OCI-LY7 (cell line): ENCODE measurements at places on chromosomes 7 and 10. TPM values are rescaled to one million over a fixed set of nuclear protein-coding genes. Genes with fewer than 3 reads are reported as not detected.

DNA sequence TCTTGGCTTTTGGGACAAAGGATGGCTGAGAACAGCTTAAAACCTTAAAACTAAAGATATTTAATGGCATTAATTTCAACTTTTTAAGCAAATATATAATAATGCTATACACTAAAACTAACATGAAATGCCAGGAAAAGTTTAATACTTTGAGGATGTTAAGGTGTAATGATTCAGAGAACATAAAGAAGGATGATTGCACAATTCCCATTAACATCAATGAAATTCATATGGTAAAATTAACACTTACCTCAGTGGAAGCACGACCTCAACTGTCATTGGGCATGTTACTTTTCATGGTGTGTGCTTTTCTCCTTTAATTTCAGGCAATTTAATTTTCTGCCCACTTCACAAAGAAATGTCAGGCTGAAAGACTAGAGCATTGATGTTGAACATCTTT, 171.7 kb downstream of the KCND2 start:
- no peak for DNase-seq

DNA sequence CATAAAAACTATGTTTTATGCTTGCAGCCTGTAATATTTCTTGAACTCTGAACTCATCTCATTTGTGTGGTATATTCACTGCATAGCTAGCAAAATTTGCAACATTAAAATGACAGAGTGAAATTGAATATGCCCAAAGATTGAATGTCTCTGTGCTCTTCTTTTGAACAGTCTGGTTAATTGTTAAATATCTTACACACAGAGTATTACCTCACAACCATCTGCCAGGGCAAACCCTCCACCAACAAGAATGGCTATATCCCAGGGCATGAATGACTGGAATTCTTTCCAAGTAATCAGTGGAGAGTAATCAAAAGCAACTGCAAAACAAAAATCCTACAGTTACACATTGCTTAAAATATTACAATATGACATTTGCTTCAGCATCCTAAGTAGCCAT, 76.9 kb downstream of the SLC13A1 start:
- DNase-seq: no peak

The EPO gene
- not detected in 2 replicates for total RNA-seq

The CUZD1 gene
- 1.1 and 1.6 TPM in 2 replicates for total RNA-seq

DNA sequence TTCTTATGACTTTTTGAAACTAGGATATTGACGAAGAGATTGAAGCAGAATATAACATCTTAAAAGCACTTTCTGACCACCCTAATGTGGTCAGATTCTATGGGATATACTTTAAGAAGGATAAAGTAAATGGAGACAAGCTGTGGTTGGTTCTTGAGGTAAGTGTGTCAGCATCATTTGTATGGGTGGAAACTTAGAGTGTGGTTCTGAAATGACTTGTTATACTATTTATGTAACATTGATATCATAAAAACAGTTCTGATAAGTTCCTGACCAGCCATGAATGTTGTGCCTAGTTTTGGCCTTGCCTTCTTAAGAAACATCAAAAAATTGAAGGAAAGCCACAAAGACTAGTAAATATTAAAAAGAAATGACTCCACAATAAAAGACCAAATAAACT, 20.8 kb downstream of the MYO3A start:
- no peak for DNase-seq

- DNase-seq: no peak
Measured at GRCh38 chr10:5040781-5041470, 37.3 kb upstream of the AKR1C2 start.

DNA sequence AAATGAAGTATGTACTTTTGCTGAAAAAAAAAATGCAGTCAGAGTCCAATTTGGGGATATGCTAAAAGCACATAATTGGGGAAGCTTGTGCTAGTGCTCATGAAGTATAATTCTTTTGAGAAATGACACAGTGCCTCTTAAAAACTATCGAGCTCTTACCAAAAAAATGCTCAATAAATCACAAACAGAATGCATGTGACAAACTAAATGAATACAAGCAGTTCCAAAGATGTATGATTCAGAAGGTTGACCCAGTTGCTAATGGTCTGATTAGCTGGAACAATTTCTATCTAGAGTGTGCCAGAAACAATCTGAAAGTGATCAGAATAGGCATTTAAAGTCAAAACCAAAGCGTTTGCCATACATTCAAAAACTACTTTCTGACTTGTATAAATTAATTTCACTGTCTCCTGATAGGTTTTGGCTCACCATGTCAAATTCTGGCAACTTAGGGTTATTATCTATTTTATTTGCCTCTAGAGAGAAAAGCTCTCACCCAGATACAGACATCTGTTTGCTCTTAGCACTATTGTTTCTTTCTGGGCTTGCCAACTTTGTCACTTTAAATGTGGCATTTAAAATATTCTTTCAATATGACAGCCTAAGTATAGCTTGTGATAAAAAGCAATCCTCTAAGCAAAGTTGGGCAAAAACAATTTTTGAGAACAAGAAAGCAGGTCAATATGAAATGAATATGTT, 114.7 kb upstream of the AHR start:
- DNase-seq: no peak

The MTPN gene
- total RNA-seq: 281 and 346 TPM in 2 replicates

- DNase-seq: no peak
Measured at GRCh38 chr7:41375582-41375981, 327.3 kb downstream of the INHBA start.

GRCh38 chr10:101121654-101122031, 9.5 kb upstream of the TLX1 start:
- DNase-seq: no peak

The ADAP1 gene
- 7.0 and 7.7 TPM in 2 replicates for total RNA-seq

DNA sequence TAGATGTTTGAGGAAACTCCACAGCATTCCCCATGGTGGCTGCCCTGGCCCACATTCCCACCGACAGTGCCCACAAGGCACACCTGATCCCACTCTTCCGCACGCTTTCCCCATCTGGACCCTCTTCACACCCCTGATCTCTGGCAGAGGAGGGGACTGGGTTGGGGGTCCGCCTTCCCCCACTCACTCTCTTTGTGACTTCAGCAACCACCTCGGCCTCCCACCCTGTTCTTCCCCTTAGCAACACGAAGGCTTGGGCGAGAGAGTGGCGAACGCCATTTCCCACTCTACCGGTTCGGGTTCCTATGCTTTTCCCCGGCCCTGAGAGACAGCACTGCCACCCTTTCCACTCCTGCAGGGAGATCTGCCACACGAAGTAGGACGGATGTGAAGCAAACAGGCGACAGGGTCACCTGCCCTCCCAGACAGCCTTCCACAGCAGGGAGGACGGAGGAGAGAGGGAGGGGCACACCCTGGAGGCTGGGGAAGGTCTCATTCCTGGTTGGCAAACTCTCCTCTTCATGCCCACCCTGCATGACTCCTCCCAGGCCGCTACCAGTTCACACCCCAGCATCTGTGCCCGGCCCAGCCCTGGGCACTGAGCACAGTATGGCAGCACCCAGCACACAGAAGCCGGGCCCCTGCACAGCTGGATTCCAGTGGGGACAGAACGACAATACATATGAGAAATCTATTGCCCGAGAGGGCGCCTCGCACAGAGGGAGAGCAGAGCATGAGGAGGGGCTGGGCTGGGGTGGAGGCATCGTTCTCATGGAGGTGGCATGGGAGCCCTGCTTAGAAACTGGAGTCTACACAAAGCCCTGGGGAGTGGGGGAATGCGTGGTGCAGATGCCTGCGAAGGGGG, 93.5 kb downstream of the PAXIP1 start:
- DNase-seq: no peak

- DNase-seq: no peak
Measured at GRCh38 chr10:97321032-97321803, 2.1 kb downstream of the FRAT1 start.

GRCh38 chr10:23568996-23569395, 130.1 kb downstream of the OTUD1 start:
- DNase-seq: no peak

The CALML5 gene
- total RNA-seq: not detected in 2 replicates

DNA sequence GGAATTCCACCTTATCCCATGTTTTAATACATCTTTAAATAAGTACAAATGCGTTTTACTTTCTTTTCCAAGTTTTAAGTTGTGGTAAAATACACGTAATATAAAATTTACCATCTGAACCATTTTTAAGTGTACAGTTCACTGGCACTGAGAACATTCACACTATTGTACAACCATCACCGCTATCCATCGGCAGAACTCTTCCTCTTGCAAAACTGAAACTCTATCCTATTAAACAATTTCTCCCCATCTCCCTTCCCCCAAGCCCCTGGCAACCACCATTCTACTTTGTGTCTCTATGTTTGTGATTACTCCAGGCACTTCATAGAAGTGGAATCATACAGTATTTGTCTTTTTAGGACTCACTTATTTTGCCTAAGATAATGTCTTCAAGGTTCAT, 33.8 kb downstream of the HIP1 start:
- no peak for DNase-seq

- DNase-seq: no peak
Measured at GRCh38 chr10:51230887-51231585, 156.7 kb downstream of the PRKG1 start.

DNA sequence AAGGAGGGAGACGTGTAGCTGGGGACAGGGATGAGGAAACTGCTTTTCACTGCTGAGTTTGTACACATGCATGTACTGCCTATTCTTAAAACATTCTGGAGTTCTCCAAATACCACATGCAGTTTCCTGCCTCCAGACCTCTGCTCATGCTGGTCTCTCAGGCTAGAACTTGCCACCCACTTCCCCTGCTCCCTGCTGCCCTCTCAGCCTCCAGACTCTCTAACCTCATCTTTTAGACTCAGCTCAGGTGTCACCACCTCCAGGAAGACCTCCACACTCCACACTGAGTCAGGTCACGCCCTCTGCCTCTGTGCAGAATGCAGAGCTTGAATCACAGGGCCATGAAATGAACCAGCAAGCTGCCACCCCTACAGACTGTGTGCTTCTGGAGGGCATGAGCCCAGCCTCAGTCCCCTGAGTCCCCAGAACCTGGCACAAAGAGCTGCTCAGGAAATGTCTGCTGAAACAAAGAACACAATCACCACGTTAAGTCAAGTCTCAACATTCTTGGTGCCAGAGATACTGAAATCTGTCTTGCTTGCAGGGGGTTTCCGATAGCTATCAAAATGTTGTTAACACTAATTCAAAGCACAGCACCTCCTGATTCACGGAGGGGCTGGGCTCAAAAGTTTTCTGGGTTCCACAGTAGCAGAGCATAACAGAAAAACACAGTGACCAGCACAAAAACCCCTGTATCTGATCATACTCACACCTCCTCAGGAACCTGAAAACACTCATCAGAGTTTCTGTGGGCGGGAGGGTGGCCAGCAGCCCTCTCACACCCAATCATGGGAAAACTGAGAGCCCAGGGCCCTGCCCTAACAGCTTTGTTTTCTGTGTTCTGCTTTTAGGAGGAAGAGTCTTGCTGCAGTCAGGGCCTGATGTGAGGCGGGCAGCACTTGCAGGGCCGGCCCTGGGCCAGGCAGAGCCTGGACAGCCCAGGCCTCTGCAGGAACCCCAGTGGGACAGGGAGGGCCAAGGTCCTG, 21.1 kb downstream of the FAM53B start:
- DNase-seq: no peak

The HDAC9 gene
- 58.8 and 68.2 TPM in 2 replicates for total RNA-seq

DNA sequence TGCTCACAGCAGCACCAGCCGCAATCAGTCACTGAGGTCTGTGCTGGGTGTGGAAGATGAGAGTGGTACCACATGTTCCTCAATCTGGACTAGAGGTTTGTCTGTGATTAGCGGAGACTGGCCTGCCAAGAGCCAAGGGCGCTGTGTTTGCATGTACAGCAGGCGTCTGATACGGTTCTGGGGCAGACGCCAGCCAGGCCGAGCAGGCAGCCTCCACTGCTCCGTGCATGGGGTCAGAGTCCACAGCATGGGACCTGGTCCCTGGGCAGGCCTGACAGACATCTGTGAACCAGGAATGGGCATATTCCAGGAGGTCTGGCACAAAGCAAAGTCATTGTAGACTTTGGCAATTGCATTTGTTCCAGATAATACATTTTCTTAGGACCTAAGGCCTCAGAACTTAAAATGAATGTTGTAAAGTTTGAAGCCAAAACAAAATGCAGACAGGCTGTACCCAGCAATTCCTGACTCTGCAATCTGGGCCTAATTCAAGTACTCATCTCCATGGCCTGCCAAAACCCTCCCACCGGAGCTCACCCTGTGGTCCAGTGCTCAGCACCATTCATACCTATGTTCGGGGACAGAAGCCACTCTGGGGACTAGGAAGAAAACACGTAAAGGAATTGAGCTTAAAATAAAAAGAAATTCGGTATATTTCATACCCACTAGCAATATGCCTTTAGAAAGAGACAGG, 50.0 kb upstream of the FAM20C start:
- no peak for DNase-seq

DNA sequence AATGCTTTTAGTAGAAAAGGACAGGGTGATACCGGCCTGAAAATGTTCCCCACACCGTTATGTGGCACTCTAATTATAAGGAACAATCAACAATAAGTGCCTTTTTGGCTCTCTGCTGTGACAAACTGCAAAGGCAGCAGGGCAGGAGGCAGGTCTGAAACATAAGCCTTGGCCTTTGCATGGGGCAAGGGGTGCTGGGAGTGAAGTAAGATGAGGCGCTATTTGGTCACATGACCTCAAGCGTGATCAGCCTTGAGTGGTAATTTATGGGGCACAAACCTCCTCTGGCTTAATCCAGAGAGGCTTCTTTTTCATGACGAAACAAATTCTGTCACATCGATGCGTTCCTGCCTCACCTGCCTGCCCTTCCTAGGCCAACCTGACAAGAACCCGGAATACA, 202.7 kb downstream of the TAX1BP1 start:
- DNase-seq: no peak

- no peak for DNase-seq
Measured at GRCh38 chr7:11341285-11341944, 367.7 kb downstream of the PHF14 start.
